ENCODE measurements at places on chromosomes 11 and 22. TPM values are rescaled to one million over a fixed set of nuclear protein-coding genes. Genes with fewer than 3 reads are reported as not detected.
A peak's percentile ranks its signal among the peaks of the same experiment; 100 is the strongest.

ZNRF3 gene
- total RNA-seq, result 1.0 TPM

SYTL2 gene
- total RNA-seq, result 12.4 TPM

APOL6 gene
- total RNA-seq, result 27.1 TPM

TRIM49 gene
- not detected for total RNA-seq

GAS2 gene
- 1.7 TPM for total RNA-seq

GRCh38 chr11:78355309-78355705 is 62.3 kb downstream of the GAB2 start:
- no peak for DNase-seq

DNA sequence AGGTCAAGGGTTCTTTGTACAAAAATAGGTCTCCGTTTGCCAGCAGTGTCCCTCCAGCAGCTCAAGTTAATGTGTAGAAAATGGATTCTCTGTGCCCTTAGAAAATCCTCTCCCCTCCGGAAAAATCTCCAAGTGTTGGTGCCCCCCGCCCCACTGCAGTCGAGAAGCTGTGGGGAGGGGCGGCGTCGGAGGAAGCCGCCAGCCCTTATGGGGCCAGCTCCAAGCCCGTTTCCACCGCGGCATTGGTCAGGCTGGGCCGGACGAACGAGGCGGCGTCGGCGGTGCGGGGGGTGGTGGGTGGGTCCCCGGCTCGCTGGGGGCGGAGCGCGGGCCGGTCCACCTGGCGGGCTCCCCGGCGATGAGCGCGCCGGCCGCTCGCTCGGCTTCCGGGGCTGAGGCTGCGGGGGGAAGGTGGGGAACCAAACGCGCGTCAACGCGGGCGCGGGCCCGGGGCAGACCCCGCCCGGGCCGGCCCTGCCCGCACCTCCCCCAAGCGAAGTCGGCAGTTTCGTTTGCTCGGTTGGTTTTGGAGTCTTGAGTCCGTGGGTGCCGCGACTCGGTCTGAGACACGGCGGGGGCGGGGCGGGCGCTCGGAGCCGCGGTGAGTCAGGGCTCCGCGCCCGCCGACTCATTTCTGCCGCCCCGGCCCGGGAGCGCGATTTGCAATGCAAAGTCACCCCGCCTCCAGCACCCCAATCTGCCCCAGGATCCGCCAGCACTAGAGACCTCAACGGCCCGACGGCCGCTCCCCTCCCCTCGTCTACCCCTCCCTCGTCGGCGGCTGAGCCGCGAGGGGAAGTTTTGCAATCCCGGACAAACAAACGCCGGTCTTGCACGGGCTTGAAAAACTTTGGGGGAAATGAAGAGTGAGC is 1.4 kb downstream of the ASCL2 start:
- DNase-seq, result peak; percentile 13

DNA sequence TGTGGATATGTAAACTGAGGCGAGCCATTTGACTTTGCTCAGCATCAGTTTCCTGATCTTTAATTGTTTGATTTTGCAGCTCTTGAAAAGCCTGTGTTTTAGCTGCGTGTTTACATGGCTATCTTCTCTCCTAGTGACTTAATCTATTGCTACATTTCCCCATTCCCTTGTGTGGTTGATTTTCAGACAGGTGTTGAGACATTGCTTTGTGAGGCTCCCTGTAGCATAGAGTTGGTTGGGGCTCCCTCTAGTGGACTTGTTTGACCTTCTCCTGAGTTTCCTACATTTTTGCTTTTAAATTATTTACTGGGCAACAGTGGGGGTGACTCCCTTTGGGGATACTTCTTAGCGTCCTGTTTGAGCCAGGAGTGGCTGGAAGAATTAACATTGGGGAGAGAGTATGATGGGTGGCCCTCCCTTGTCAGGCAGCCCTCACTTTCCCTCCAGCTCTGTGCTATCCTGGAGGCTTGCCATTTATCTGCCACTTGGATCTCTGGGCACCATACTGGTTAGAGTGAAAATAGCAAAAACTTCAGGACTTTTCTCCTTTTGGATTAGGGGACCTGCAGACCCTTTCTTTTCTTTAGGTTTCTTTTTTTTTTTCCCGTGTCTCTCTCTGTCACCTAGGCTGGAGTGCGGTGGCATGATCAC is 9.2 kb upstream of the CBL start:
- peak; percentile 52 for DNase-seq

GRCh38 chr11:81915045-81915444 is 818.6 kb downstream of the FAM181B start:
- DNase-seq, result no peak

GRCh38 chr11:79663017-79663416 is 222.2 kb upstream of the TENM4 start:
- DNase-seq, result no peak

DNA sequence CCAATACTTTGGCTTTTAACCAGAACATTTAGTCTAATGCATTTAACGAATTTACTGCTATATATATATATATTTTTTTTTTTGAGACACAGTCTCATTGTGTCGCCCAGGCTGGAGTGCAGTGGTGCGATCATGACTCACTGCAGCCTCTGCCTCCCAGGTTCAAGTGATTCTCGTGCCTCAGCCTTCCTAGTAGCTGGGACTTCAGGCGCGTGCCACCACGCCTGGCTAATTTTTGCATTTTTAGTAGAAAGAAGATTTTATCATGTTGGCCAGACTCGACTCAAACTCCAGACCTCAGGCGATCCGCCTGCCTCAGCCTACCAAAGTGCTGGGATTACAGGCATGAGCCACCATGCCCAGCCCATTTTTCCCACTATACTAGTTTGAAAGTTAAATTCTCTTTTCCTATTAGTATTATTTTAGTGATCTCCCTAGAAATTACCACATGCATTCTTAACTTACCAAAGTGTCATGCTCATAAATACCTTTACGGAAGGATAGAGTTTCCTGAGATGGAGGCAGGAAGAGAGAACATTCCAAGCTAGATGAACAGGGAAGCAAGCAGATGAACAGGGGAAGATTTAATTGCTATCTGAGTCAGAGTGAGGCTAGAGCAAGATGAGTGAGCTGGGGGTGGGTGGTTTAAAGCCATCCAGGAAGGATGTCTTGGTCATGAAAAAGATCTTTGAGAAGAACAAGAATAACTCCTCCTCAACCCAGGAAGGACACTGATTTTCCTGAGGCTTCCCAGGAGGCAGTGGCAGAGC is 4.4 kb upstream of the PGAP2 start:
- DNase-seq, result no peak

DNA sequence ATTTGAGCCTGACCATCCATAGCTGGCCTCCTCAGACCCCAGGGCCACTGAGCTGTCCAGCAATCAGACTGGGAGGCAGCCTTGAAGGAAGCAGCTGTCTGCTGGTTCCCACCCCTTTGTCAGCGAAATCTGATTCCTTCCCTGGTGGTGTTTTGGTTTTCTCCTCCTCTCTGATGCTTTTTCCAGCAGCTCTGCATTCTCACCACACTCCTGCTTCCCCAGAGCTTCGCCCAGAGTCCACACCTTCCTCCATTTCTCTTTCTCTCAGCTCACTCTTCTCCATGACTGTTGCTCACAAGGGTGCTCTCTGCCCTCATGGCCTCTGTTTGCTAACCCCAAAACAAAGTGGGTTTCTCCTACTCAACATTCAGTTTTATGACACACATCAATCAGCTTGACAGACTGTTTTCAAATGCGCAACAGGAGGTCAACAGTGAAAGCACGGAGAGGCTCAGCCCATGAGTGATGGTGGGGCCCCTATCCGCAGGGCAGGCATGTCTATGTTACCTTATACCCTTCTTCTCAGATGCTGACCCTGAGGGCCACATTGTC is 130.6 kb upstream of the MTNR1B start:
- no peak for DNase-seq

GRCh38 chr11:111358038-111359001 is 20.8 kb downstream of the POU2AF1 start:
- DNase-seq, result no peak

GRCh38 chr11:75762158-75762557 is 6.4 kb upstream of the DGAT2 start:
- no peak for DNase-seq

GRCh38 chr11:17719938-17720795 is 796 bp downstream of the MYOD1 start:
- no peak for DNase-seq

Data from CD8-positive, alpha-beta memory T cell (primary cell).